Right lung (tissue), 10 donors: ENCODE measurements at places on chromosomes 7 and 10.
A peak's percentile ranks its signal among the peaks of the same experiment; 100 is the strongest.

- no peak for DNase-seq
These were observed 303.6 kb upstream of the PITRM1 start for GRCh38 chr10:3476186-3476585.

DNA sequence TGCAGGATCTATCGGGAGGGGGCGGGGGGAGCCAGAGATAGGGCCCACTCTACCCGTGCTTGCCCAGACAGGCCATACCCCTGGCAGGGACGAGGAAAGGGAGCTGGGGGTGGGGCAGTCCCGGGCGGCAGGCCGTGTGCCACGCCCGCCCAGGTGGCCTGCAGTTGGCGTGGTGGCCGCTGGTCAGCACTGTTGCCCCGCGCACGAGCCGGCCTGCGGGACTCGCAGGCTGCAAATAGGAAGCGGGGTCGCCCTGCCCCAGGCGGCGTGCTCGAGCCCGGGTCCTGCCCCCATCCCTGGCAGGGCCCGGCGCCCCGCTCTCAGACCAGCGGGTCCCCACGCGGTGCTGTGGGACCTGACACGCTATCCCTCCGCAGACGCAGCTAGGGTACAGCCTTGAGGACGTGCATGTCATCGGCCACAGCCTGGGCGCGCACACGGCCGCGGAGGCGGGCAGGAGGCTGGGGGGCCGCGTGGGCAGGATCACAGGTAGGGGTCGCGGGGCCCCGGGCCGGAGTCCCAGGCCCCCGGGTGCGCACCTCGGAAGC lies 6.7 kb downstream of the PNLIPRP2 start:
- peak; percentile 27 for DNase-seq

GRCh38 chr7:39336442-39336841 lies 229.8 kb upstream of the YAE1 start:
- no peak for DNase-seq

GRCh38 chr10:80702143-80702542 lies 164.4 kb downstream of the SH2D4B start:
- no peak for DNase-seq

DNA sequence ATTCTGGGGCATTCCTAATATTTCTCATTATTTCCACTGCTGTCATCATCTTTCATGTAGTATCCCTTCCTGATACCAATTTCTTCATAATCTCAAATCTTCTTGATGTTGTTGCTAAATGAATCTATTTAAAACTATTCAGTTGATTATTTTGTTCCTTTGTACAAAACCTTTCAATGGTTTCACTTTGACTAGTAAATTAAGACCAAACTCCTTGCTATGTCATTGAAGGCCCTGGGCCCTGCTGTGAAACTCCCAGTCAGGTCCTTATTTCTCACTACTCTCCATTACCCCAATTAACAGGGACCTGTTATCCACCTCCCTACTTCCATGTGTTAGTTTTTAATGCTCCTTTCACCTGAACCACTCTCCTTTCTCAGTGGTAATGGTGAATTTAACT lies 97.0 kb downstream of the CTTNBP2 start:
- DNase-seq: no peak

GRCh38 chr10:71945819-71946474 lies 18.2 kb upstream of the CHST3 start:
- no peak for DNase-seq

DNA sequence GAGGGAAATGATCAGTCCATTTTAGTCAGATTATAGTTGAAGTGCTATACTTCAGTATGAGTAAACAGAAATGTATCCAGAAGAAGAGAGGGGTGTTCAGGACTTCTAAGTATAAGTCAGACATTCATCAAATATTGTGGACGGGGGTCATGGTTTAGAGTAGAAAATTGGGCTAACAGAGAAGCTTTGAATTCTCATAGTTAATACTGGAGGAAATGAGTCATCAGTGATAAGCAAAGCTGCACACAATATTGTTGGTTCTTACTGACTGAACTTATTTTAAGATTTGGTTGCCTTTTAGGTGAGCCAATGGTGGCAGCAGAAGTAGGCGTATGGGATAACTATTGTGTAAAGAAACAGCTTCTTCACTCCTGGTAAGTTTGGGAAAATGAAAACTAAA lies 1.7 kb upstream of the SUMF2 start:
- no peak for DNase-seq

DNA sequence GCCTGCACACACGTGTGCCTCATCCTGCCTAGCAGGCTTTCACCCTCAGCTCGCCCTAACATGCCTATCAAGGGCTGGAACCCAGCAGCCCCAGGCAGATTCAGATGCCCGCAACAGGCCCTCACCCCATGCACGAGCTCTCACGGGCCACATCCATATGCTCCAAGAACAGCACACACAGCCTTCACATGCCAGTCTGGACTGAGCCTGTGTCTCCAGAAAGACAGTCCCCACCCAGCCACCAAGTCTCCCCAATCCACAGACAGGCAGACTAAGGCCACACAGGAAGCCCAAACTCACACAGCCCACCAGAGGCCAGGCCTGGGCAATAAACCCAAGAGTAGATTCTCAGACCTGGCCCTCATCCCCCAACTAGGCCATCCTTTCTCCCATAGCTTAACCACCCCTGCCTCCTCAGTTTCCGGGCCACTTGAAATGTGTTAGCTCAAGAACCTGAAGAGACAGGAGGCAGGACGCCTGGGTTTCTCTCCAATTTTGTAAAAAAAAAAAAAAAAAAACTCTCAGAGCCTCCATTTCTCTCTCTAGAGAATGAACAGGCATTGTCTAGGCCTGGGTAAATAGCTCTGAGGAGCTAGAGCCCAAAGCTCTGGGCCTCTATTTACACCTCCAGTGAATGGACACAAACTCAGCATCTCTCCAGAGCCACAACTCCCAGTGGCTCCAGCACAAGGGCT lies 6.8 kb downstream of the LDB1 start:
- DNase-seq: no peak

- DNase-seq: no peak
These were observed 8.5 kb upstream of the MRPS33 start for GRCh38 chr7:141023295-141023694.

DNA sequence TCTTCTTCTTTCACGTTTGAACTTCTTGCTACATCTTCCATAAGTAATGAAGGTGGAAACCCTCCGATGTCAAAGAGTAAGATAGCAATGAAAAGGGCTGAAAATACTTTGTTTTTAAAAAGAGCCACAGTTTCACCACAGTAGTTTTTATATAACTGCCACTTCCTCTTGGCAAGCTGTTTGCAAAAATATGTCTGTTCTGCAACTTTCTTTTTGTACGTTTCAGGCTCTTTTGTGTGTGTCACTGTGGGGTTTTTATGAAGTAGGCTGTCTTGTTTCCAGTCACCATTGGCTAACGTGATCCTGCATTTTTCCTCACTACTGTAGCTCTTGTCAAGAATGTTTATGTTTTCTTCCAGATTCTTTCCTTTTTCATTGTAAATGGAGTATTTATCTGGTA lies 55.6 kb downstream of the SLC16A9 start:
- DNase-seq: no peak

- DNase-seq: no peak
These were observed 1.3 kb upstream of the C10orf67 start for GRCh38 chr10:23345861-23346260.

DNA sequence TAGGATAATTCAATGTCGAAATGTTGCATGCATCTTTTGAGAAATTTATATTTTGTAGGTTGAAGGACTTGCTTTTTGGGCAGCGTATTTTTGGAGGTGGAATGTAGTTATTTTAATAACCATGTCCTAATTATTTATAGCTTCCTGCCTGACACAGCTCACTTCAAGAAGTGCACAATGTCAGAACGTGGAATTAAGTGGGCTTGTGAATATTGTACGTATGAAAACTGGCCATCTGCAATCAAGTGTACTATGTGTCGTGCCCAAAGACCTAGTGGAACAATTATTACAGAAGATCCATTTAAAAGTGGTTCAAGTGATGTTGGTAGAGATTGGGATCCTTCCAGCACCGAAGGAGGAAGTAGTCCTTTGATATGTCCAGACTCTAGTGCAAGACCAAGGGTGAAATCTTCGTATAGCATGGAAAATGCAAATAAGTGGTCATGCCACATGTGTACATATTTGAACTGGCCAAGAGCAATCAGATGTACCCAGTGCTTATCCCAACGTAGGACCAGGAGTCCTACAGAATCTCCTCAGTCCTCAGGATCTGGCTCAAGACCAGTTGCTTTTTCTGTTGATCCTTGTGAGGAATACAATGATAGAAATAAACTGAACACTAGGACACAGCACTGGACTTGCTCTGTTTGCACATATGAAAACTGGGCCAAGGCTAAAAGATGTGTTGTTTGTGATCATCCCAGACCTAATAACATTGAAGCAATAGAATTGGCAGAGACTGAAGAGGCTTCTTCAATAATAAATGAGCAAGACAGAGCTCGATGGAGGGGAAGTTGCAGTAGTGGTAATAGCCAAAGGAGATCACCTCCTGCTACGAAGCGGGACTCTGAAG lies 620 bp downstream of the ZRANB1 start:
- no peak for DNase-seq

DNA sequence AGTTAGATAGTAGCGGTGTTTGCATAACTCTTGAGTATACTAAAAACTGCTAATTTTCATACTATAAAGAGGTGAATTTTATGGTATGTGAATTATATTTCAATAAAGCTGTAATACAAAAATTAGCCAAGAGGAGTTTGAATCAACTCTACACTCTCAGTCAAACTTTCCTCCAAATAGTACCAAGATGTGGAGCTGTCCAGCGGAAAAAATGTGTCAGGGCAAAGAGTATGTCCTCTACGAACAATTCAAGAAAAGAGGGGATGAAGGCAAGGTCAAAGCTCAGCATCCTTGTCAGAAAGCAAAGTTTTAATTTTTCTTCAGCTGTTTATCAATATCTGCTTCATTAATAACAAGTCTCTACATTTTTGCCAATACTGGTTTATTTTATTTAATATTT lies 51.8 kb upstream of the CDC14C start:
- no peak for DNase-seq

DNA sequence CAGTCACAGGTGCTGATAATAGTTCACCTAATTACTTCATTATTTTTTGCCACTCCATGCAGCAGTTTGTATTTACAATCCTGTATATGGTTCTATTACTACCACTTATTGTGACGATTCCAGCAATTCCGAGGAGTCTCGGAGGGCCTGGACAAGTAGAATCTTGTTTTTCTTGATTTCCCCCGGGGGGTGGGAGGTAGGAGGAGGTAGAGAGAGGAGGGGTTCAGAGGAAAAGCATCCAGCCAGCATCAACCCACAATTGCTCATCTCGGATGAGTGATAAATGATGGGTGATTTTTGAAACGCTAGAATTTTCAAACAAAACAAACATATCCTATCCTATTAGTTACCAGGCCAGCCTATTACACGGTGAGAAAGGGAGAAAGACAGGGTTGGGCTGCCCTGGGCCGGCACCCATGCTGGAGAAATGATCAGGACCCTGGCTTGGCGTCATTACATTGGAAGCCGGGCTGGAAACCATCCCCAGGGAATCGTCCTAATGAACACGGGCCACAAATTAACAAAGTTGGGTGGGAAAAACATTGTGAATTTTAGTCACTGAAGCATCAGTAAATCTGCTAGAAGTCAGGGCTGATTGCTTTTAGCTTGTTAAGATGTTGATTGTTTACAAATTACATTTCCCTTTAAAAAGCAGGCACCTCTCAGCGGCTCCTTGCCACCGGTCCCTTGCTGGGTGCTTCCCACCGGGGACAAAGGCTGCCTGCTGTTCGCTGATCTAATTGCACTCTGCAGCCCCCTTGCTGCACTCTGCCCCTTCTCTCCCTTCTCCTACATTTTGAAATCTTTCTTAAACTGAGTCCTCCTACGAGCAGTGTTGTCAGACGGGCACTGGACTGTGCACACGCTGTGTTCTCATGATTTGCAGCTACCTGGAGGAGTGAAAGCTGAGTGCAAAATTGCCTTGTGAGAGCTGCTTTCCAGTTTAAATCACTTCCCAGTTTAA lies 95.5 kb downstream of the FAM204A start:
- no peak for DNase-seq

DNA sequence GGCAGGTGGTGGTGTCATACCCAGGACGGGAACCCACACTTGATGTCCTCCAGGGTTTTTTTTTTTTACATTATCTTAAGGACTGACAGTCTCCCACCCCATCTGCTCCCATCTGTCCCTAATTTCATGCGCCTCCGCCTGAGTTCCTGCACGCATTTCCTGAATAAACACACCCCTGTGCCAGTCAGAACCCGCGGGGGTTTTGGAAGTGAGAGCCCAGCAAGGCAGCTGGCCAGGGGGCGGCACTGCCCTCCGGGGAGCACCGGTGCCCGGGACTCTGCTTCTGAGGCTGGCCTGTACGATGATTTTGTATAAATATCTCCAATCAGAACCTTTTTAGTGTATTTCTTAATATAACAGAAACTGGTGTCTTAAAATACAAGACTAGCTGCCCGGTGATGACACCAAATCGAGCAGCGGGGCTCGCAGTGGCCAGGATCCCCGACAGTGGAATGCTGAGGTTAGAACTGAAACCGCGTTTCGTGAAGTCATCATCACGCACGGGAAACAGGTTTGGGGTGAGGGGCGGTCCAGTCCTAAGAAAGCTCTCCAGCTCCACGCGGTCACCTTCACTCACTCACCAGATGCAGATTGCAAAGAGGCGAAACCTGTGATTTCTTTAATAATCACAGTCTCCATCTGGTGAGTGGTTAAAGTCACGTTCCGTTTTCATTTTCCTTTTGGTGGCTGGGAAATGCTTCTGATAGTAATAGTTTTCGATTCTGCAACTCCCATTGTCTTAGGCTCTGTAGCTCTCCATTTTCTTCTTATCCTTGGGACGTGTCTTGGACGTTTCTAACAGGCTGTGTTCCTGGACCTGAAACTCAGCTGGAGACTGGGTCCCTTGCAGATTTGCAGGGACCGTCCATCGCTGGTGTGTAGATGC lies 19.7 kb downstream of the BNIP3 start:
- DNase-seq: no peak

- DNase-seq: no peak
These were observed 239.0 kb upstream of the IMMP2L start for GRCh38 chr7:111801277-111801676.

GRCh38 chr10:123327896-123328295 lies 173.7 kb downstream of the BUB3 start:
- no peak for DNase-seq

- DNase-seq: no peak
These were observed 29.3 kb upstream of the PDCD4 start for GRCh38 chr10:110842326-110842904.

GRCh38 chr7:33788531-33788930 lies 116.8 kb upstream of the BMPER start:
- DNase-seq: no peak

- DNase-seq: no peak
These were observed 123.7 kb downstream of the GRK5 start for GRCh38 chr10:119331061-119331460.
